ENCODE measurements at places on chromosomes 6 and 20. TPM values are rescaled to one million over a fixed set of nuclear protein-coding genes. Genes with fewer than 3 reads are reported as not detected.

Gene PRDM13
- total RNA-seq: not detected

Gene FAM83B
- total RNA-seq: under 0.01 TPM

Gene SUMO4
- 1.7 TPM for total RNA-seq

Gene C6orf58
- not detected for total RNA-seq

Gene C20orf202
- total RNA-seq: under 0.01 TPM

Gene GJA10
- not detected for total RNA-seq

Gene POLR1H
- 25.0 TPM for total RNA-seq

Gene TRIM15
- not detected for total RNA-seq

Data from smooth muscle cell of trachea (primary cell).